ENCODE measurements at places on chromosomes 4 and X.
A peak's percentile ranks its signal among the peaks of the same experiment; 100 is the strongest.

- DNase-seq, result no peak
Observed at GRCh38 chr4:109148577-109149075, 153.8 kb downstream of the COL25A1 start.

DNA sequence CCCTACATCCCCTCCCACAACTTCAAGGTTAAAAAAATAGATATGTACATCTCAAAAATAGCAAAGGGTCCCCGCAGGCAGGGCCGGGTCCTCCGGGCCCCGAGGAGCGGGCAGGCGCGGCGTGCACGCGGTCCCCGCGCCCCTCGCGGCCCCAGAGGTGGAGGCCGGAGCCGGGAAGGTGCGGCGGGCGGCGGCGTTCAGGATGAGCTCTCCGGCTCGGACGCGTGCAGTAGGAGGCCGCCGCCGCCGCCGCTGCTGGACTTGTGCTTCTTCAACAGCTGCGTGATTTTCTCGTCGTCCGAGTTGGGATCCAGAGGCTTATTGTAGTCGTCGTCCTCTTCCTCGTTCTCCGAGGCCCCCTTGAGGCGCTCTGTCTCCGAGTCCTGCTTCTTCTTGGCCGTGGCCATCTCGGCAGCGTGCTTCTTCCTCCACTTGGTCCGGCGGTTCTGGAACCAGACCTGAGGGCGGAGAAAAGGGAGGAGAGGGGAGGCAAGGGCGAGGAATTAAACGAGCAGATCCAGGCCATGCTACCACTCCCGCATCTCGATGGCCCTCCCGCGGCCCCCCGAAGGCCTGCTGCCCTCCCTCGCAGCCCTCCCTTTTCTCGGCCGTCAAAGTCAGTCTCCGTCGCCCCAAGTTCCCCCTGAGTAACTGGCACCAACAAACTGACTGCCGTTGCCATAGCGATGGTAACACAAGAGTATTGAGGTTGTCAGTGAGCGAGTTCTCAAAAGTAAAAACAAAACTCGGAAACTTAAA, 5.8 kb downstream of the NKX6-1 start:
- DNase-seq, result no peak

- no peak for DNase-seq
Observed at GRCh38 chr4:114615435-114615834, 16.8 kb downstream of the UGT8 start.

GRCh38 chr4:2900741-2901140, 57.1 kb downstream of the ADD1 start:
- no peak for DNase-seq

GRCh38 chrX:132004728-132005127, 18.4 kb upstream of the STK26 start:
- no peak for DNase-seq

DNA sequence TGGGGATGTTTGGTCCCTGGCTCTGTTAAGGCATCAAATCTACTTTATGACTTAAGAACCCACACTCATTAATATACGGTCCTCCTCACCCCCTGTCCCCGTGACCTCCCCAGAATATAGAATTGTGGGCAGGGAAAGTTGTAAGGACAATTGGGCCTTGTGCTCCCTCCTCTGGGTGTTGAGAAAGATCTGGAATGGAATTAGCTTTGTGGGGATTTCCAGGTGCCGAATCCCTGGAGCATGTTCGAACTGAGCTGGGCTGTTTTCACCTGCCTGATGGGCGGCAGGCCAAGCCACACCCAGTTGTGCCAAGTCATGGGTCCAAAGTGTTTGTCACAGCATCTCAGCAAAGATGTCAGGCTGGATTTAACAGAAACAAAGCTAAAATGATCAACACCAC, 349.3 kb upstream of the KLF3 start:
- DNase-seq, result no peak

- DNase-seq, result peak; percentile 42
Observed at GRCh38 chr4:181911420-181911819, 331.8 kb upstream of the TENM3 start.

GRCh38 chr4:129345609-129346008, 249.7 kb downstream of the C4orf33 start:
- DNase-seq, result no peak

DNA sequence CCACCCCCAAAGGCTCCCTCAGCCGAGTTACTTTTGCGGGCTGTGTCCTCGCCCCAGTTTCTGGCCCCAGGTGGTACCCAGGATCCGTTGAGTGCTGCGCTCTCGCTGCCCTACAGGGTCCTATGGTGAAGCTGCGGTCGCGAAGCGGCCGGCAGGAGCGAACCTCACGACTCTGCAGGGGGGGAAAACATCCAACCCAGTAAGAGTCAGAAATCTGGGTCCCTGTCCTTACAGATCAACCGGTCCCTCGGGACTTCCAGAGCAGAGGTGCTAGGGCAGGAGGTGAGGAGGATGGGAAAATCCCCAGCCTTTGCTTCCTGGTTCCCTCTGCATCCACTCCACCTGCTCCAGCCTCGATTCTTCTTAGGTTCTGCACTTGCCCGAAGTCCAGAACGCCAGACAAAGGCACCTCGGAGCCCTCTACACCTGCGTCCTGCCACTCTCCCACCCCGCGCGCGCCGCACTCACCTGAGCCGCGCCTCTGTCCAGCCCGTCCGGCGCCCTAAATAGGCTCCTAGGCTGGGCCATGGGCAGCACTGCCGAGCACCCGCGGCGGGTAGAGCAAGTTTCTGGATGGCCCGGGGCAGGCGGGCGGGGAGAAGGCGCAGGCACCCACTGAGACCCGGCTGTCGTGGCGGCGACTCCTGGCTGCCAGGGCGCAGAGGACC, at the start of gene HS3ST1:
Gene HS3ST1, minus strand, starts transcription at position 664 of the 668 bp plus-strand sequence. CDS start 28,889 bp downstream, outside the sequence.
- DNase-seq, result no peak

DNA sequence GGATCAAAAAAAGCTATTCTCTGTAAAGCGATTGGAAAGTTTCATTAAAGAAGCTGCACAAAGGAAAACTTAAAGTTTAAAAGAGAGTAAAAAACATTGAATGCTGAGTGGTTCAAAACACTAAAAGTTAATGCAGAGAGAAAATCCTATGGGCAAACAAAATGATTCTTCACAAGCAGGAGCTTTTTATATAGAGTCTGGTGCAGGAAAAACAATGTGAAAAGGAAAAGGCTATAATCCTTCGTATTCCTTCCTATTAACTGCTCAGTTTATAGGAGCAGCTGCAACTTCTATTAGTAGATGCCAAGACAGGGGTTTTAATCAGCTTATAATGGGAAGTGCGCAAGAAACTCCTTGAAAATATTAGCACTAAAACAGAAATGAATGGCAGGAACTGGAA, 100.7 kb downstream of the PDGFC start:
- DNase-seq, result no peak

- DNase-seq, result no peak
Observed at GRCh38 chr4:76690011-76690905, 207.7 kb downstream of the SOWAHB start.

GRCh38 chr4:142043509-142043908, 407.1 kb downstream of the IL15 start:
- no peak for DNase-seq

- DNase-seq, result no peak
Observed at GRCh38 chr4:78585633-78586032, 34.1 kb downstream of the ANXA3 start.

- no peak for DNase-seq
Observed at GRCh38 chr4:26503844-26504243, 13.6 kb upstream of the CCKAR start.

DNA sequence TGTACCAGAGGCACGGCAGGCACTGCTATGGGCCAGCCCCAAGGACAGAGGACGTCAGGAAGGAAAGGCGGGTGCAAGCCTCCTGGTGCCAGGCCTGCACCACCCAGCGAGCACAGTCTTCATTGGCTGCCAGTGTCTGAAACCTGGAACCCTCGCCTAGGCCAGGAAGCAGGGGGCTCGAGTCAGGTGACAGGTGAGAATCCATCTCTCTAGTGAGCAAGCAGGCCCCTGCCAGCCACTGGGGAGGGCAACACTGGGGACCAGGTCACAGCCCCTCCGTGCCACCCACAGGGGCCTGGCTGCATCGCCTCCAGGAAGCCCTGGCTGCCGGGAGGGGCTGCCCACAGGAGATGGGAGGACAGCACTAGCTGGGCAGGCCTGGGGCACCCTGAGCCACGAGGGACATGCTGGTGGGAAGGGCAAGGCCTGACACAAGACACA, 6.9 kb upstream of the HAUS3 start:
- no peak for DNase-seq

GRCh38 chrX:48802089-48802904, 430 bp downstream of the HDAC6 start:
- DNase-seq, result peak; percentile 40

- DNase-seq, result no peak
Observed at GRCh38 chrX:19836337-19836736, 51.1 kb downstream of the SH3KBP1 start.

GRCh38 chr4:142160509-142160908, 524.1 kb downstream of the IL15 start:
- DNase-seq, result no peak

GRCh38 chrX:8044947-8045346, 117.7 kb upstream of the PNPLA4 start:
- DNase-seq, result no peak

GRCh38 chrX:22486296-22486695, 213.6 kb downstream of the CBLL2 start:
- DNase-seq, result no peak

GRCh38 chr4:182338063-182338462, 94.9 kb downstream of the TENM3 start:
- DNase-seq, result peak; percentile 46

GRCh38 chrX:49184294-49185281, 1.6 kb downstream of the PRICKLE3 start:
- peak; percentile 76 for DNase-seq

DNA sequence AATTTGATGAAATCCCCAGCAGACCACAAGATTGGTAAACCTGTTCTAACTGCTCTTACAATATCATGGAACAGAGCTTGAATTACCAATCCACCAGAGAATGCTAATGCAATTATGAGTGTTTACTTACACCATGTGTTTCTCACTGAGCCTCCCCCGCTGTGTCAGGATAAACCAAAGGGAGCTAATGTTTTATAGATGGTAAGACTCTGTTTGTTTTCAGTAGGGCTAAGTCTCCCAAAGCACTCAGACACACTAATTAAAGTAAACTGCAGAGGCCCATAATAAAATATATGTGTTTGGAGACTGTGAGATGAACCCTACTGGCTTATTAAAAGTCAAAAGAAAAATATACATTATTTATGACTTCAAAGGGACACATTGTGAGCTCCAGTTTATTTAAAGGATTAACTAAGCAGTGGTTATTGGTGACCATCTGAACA, 261.7 kb upstream of the FAM241A start:
- DNase-seq, result peak; percentile 12

GRCh38 chr4:159197260-159197884, 94.5 kb downstream of the RAPGEF2 start:
- no peak for DNase-seq

GRCh38 chrX:17411205-17411604, 36.2 kb downstream of the NHS start:
- no peak for DNase-seq

DNA sequence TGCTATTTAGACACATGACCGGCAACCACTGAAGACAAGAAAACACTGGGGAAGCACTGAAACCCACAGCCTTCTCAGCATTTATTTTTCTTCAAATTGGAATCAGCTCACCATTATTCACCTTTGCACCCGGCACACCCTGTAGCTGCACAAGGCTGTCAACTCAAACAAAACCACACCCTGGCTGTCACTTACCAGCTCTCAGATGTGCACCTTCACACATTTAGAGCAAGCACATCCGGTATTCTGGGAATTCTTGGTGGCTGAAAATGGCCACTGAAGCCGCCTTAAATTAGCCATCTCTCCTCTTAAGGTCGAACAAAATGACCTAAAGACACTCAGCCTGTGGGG, 5.9 kb downstream of the ZFYVE28 start:
- no peak for DNase-seq

- DNase-seq, result peak; percentile 6
Observed at GRCh38 chrX:34770511-34770910, 113.4 kb upstream of the TMEM47 start.

DNA sequence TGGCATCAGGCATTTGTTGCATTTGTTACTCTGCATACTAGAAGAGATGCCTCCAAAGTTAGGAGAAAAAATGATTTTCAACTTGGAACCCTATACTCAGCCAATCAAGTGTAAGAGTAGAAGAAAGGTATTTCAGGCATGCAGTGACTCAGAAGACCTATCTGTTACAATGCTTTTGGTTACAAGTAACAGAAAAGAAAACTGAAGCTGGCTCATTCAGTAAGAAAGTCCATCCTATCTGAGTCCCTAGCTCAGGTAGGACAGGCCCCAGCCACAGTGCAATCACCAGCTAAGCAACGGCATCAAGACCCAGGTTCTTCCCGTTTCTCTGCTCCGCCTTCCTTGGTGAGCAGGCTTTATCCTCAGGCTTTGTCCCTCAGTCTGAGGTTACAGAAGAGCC, 23.3 kb downstream of the MECP2 start:
- peak; percentile 26 for DNase-seq

DNA sequence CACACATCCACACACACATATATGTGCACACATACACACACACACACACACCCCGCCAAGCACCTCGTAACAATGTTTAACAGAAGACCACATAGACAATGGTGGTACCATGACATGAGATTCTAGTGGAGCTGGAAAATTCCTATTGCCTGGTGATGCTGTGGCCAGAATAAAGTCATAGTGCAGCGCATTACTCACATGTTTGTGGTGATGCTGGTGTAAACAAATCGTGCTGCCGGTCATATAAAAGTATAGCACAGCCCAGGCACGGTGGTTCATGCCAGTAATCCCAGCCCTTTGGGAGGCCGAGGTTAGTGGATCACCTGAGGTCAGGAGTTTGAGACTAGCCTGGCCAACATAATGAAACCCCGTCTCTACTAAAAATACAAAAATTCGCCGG, 275.2 kb downstream of the TRIML1 start:
- no peak for DNase-seq

DNA sequence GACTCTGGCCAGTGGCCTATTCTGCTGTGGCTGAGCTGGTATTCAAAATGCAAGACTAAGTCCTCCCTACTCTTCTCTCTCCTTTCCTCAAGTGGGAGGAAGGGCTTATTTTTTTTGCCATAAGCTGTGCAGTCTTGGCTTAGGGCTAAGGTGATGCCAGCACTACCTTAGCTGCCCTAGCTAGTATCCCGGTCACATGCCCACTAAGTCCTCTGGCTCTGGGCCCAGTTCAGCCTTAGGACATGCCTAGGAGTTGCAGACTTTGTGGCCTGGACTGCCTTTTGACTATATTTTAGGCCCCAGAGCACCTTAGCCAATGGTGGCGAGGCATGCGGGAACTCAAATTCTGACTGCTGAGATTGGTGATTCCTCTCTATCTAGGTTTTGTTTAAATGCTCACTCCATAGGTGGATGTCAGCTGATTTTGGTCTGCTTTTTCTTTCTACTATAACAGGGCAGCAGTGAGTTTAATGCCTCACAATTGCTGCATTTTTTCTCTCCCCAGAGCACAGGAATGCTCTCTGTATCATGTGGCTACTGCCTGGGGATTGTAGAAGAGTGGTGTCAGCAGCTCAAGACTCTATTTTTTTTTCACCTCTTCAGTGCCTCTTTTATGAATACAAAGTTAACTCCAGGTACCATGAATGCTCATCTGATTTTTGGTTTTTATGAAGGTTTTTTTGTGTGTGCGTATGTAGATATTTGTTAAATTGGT, 472.9 kb upstream of the GRID2 start:
- no peak for DNase-seq

GRCh38 chr4:138693526-138693925, 322.1 kb upstream of the NOCT start:
- DNase-seq, result no peak

GRCh38 chrX:20265726-20266681, 705 bp downstream of the RPS6KA3 start:
- no peak for DNase-seq

GRCh38 chr4:85617202-85617601, 142.3 kb downstream of the ARHGAP24 start:
- DNase-seq, result no peak

Measured in fibroblast of skin of left quadriceps (primary cell).